NCI-H510A treated with DMSO at 0.1 percent for 48 hours (cell line): ENCODE measurements at places on chromosomes 2 and 18.

GRCh38 chr2:56444339-56444738, 260.5 kb downstream of the CCDC85A start:
- DNase-seq: peak; percentile 29

DNA sequence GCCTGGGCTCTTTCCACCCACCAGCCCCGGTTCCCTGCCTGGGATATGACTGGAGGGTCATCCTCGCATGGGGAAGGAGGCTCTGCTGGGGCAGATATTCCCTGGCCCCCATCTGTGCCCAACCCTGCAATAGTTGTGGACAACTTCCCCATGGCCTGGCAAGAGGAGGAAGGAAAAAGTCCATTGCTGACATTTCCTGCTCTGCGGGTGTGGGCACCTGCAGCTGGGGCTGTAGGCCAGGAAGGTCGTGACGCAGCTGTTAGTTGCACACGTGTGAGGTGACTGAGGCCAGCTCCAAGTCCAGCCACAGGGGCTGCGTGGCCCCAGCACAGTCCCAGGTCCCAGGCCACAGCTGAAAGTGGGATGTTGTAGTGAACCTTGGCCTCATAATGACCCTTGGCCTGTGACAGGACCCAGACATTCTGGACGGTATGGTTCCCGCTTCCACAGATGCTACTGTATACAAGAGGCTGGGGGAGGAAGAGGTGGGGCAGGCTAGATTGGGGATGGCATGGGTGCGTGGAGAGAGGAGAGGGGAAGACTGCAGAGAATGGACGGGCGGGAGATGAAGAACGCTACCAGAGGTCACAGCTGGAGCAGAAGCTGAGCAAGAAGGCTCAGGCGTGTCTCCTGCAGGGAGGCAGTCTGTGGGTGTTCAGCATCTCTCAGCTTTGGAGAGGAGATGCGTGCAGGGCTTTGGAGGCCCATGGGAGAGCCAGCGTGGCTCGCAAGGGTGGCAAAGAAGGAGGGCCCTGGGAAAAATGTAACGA, 22.1 kb downstream of the OTOF start:
- DNase-seq: no peak

- no peak for DNase-seq
Observed at GRCh38 chr2:127604986-127605385, 41.0 kb upstream of the GPR17 start.

GRCh38 chr2:69966496-69966895, 5.1 kb upstream of the ASPRV1 start:
- no peak for DNase-seq

DNA sequence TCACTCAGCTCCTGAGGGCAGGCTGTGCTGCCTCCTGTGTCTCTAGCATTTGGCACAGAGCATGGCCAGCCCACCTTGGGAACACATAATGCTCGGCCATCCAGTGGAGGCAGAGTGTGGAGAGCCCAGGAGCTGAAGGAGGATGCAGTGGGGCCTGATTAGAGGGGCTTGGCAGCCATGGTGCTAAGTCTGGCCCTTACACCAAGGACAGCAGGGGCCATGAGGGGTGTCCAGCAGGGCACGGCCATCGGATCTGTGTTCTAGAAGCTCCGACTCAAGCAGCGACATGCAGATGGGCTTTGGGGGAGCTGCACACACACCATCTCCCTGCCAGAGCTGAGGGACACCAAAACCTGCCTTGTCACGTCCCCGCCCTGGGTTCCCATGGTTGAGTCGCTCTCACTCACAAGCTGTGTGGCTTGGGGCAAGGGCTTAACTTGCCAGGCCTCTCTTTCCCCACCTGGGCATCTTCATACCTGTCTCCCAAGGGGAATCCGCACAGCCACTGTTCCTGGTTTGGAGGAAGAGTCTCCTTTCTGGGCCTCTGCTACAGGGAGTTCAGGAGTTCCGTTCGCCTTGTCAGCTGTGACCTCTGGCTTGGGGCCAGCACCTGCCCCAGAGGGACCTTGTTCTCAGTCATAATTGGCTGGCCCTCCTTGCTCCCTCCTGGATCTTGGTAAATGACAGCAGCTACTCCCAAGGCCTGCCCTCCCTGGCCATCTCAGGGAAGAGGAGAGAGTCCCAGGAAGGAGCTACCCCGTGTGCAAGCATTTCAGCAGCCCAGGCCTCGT, 1.3 kb upstream of the TOGARAM2 start:
- DNase-seq: no peak

GRCh38 chr2:18435426-18436037, 124.9 kb downstream of the RDH14 start:
- DNase-seq: peak; percentile 94

DNA sequence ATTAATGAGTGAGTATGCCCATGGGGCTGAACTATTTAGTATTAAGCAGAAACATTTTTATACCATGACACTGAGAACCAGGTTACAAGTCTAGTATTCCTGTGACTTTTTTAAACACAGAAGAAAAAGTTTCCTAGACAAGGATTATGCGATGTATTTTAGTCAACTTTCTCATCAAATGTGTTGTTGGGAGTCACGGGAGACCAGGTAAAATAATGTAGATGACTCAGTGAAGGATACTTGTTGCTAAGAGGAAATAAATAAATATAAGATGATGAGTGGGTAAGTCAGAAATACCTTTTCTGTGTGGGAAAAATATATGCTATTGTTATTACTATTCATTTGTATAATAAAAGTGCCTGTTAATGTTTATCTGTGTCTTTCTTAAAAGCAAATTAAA, 23.4 kb downstream of the MBD5 start:
- DNase-seq: no peak

DNA sequence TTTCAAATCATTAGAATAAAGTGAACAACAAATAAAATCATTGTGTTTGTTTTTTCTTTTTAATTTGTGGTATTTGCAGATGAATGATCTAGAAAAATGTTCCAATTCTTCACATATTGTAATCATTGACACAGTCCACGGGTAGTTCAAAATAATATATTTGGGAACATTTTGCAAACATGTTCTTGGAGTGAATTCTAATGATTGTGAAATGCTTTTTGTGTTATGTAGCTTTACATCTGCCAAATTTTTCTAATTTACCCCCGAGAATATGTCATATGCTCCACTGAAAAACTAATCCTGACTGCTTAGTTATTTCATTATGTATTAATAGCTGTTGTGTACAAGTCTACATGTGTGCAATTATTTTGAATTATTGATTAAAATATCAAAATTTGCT, 1468.4 kb upstream of the NXPH2 start:
- no peak for DNase-seq

GRCh38 chr2:590214-591175, 86.7 kb downstream of the TMEM18 start:
- DNase-seq: no peak

DNA sequence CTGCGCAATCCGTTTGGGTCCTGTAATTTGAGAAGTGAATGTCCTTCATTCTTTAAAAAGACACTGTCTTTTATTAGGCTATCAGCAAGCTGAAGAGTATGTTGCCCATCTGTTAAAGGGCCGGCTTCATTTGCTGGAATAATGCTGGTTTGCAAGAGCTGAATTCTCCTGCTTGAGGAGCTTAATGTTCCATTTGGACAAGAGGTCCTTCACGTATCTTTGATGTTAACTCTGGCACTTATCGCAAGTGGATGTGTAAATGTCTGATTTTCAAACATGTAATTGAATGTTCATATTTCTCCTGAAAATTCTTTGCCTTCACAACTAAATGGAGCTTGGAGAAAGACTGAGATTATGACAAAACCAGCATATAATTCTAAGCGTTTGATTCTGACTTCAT, 280.8 kb upstream of the NRP2 start:
- no peak for DNase-seq

DNA sequence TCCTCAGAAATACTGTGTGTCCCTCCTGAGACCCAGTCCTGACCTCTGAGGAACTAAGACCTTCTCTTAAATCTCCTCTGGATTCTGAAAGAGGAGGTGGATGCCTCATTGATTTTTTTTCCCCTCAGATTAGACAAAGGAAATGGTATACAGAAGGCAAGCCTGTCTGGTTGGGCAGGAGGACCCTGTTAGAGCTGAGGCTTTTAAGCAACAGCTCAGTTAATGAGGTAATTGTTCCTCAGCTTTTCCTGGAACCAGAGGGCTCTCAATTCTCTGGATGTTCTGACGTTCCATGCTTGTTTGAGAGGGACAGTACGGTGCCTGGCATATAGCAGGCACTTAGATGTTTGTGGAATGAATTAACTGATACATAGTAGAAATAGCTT, 61.7 kb upstream of the MCFD2 start:
- no peak for DNase-seq

- no peak for DNase-seq
Observed at GRCh38 chr2:10412380-10412779, 35.7 kb downstream of the ODC1 start.

DNA sequence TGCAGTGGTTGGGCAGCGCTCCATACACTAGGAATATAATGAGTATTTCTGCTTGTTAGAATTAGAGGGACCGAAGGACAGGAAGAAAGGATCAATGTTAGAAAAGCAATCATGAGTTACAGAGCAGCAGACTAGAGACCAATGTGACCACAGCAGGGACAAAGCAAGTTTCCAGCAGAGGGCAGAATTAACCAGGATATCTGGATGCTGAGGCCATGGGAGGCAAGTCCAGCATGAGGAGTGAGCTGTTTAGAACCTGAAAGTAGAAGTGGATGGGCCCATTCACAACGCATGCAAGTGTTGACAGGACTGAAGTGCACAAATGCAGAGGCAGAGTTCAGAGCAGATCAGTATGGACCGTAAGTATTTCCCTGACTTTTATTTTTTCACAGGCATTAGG, 910.4 kb upstream of the GYPC start:
- DNase-seq: peak; percentile 68

- DNase-seq: no peak
Observed at GRCh38 chr2:114933671-114934241, 491.3 kb downstream of the DPP10 start.

DNA sequence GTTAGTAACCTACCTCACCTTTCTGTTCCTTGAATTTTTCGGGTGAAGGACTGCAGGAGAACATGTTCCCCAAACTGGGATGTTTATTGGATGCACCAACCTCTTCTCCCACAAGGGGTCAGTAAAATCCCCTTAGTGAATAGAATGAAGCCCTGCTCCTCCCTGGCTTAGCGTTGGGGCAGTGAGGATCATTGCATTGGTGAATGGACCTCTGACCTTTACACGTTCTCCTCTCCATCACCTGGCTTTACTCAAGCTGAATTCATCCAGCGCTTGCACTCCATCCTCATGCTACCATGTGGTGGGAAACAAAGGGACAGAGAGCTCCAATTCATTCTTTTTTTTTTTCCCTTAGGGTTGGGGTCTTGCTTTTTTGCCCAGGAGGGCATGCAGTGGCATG, 157.2 kb downstream of the MIB1 start:
- no peak for DNase-seq

DNA sequence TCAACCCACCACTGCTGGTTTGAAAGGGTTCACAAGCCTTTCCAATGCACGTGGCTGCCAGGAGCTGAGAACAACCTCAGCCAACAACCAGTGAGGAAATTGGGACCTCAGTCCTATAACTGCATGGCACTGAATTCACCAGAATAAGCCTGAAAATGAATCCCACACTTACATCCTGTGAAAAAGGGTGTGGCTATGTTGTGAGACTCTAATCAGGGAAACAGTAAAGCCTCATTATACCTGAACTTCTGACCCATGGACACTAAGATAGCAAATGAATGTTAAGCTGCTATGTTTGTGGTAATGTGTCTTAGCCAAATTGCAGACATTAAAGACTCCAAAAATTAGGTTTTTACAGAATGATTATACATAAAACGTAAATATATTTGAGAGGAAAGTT, 515.8 kb downstream of the IRS1 start:
- DNase-seq: no peak

DNA sequence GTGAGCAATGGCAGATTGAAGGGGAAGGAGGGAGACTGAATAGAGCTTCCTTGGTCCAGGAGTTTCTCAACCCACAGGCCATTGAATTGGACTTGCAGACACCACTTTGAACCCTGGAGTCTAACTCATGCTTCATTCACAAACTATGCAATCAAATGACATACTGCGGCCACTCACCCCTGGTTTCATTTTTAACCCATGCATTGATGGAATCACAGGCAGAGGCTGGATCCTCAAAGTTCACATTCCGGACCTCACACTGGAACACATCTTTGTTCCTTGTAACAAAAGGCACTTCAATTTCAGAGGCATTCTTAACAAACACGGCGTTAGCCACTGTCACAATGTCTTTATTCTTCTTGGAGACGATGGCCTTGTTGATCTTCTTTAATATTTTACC, 40.7 kb downstream of the MRPL44 start:
- no peak for DNase-seq

DNA sequence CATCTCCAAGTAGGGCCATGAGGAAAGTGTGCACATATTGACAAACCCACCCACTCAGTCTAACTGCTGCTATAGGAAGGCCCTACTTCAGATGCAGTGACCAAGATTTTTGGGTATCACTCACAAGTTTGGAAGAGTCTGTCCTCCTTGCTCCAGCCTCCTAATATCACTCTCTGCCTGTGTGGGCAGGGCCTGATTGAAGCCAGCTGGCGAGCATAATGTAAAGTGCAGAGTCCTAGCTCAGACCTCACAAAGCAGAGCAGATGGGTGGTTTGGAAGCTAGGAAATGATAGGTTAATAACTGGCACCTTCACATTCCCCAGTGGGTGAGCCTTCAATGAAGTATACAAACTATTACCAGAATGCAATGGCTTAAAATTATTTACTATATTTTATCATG, 11.2 kb upstream of the SULT1C3 start:
- DNase-seq: no peak

- DNase-seq: no peak
Observed at GRCh38 chr2:193377789-193378188, 1183.1 kb upstream of the TMEFF2 start.

DNA sequence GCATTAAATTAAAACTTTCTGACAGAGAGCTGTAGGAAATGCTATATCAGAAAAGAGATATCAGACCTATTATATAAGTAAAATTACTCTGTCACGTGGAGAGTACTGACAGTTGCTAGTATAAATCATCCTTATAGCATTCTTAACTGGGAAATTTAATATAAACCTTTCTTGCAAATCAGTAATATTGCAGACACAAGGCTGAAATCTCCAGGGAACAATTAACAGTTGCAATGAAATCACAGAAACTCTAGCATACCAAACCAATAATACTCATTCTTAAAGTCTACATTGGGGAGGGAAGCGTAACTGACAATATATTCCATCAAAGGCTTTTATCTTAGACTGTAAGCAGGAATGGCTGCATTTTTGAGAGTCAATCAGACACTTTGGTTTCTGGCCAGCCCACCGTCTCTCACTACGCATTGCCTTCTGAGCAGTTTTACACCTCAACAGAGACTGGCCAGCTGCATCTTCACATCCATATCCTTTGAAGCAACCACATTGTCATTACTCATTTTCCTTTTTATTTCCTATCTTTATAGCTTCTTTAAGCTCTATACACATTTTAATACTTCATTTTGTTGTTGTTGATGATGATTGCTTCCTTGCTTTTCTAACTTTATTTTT, 536.0 kb upstream of the CDH2 start:
- no peak for DNase-seq

DNA sequence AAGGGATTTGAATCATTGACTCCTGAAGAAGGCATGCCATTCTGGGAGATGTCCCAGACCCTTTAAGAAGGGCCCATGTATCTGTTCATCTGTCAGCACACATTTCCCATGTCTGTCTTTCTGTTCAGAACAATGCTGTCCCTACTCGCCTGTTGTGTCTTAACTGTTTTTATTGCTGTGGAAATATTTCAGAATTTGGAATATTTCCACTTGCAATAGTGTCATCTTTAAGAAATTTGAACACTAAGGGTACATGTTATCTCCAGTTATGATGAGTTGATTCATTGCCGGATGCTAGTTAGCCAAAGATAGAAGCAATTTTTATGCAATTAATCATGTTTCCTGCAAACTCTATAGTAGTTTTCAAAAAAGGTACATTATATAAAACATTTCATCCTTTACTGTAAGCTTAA, 36.9 kb upstream of the NT5C1B start:
- DNase-seq: no peak

GRCh38 chr18:48953104-48953706, 2.4 kb upstream of the SMAD7 start:
- DNase-seq: no peak
